Pancreas (tissue), 10 donors: ENCODE measurements at places on chromosomes 6 and 20.

DNA sequence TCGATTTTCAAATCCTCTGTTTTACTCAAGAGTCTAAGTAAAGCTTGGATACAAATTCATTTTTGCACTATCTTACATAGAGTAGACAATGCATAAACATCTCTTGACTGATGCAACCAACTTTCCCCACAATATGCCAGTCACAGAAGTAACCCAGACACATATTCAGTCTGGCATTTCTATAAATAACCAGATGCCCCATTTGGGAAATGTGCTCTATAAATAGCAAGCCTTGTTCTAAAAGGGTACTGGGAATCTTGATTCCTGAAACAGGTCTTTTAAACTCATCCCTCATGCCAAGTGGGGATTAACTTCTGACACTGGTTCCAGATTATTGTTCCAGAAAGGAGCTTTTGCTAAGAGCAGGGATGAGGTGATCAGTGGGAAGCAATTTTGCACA, 411.7 kb downstream of the EPM2A start:
- DNase-seq: no peak

- DNase-seq: peak; percentile 65
Measured at GRCh38 chr20:38730989-38731737, 6.9 kb downstream of the SLC32A1 start.

DNA sequence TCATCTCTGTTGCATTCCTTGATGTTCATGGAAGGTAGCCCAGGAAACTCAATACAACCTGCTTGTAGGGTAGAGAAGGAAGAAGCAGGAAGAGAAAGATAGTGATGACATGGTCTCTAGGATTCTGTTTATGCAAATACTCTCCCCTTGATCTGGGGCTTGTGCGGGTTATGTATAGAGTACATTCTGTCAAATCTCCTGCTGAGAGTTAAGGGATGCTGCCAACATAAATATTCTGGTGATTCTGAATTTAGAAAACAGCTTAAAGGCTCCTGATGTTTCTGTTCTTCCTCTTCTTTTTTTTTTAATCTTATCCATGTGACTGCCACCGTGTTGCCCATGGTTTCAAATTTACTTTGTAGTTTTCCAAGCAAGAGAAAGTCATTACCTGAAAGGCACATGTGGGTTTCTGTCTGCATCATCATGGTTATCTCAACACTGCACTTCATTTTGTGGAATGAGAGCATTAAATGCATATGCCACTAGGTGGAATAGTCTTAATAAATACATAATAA, 150.6 kb downstream of the RPS12 start:
- DNase-seq: no peak

DNA sequence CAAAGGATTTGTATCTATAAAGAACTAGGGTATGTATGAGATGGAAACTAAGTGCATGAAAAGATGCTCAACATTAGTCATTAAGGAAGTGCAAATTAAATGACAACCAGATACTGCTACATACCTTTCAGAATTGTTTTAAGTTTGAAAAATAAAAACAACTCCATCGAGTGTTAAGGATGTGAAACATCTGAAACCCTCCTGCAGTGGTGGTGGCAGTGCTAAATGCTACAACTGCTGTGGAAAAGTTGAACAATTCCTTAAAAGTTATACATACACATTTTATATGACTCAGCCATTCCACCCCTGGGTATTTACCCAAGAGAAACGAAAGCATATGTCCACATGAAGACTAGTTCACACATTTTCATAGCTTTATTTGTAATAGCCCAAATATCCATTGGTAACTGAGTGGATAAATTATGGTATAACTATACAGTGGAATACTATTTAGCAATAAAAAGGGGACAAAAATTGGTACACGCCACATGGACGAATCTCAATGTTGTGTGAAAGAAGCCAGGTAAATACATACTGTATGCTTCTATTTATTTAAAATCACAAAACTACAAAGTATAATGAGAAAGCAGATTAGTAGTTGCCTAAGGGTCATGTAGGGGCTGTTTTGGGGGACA, 10.6 kb downstream of the ARMH2 start:
- no peak for DNase-seq

GRCh38 chr6:139779988-139780774, 405.7 kb upstream of the CITED2 start:
- no peak for DNase-seq

DNA sequence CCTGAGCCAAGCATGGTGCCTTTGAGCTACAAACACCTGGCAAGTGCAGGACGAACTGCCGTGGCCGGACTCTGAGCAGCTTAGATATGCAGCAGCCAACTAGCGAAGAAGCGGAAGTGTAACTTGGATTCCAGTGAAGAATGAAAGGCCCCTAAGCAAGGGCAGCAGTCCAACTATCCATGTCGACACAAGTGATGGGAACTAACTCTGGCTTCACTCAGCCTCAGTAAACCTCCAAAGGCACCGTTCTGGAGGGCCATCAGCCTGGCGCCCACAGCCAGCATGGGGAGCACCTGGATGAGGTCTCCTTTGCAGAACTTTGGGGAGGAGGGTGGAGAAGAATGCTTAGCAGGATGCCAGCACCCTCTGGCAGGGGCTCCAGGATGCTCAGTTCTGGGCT, 78.4 kb upstream of the MLN start:
- DNase-seq: no peak

GRCh38 chr6:90263633-90264032, 33.0 kb downstream of the BACH2 start:
- no peak for DNase-seq
